ENCODE measurements at places on chromosomes 4 and X.

DNA sequence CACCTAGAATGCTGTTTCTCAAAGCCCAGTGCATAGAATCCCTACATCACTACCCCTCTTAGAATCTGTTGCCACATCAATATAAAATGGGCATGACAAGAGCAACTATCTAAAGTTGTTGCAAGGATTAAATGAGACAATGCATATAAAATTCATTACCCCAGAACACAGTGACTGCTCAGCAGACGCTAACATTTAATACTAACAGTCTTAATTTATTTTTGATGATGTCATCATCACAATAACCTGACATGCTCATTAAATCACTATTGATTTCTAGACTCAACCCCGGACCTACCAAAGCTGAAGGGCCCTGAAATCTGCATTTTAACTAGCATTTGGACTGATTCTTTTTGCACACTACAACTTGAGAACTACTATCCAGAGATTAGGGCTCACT lies 3.9 kb downstream of the ARSJ start:
- no peak for DNase-seq

DNA sequence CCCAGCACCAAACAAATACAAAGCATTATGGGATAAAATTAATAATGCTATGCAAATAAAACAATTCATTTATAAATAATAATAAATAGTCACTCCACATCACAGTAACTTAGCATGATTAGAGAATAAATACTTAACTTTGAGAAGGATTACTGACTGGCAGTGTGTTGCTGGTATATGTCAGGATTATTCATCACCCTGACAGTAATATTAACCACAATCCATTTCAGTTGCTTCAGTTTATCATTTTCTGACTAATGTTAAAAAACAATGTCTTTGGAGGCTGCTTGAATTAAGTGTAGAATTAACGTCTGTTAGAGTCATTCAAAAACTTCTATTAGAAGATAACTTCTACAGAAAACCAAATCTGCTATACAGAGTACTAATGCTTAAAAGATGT lies 124.1 kb upstream of the MAB21L2 start:
- DNase-seq = no peak

GRCh38 chrX:103941201-103941975 lies 21.0 kb upstream of the TMSB15B start:
- DNase-seq = peak; percentile 8

DNA sequence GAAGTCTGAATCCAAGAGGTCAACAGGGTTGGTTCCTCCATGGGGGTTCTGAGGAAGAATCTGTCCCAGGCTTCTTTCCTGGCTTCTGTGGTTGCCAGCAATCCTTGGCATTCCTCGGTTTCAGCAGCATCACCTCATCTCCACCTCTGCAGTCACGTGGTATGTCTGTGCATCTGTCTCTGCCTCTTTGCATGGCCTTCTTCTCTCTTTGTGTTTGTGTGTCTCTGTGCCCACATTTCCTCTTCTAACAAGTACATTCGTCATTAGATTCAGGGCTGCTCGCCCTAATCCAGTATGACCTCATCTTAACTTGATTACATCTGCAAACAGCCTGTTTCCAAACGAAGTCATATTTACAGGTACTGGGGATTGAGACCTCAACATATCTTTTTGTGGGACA lies 114.0 kb downstream of the BCOR start:
- no peak for DNase-seq

GRCh38 chr4:89216422-89216821 lies 91.2 kb downstream of the GPRIN3 start:
- DNase-seq = no peak

Data from stimulated activated CD4-positive, alpha-beta T cell treated with anti-CD3 and anti-CD28 coated beads, Interleukin-4, amount 100 ng/mL, for 24 hours (primary cell).